Hematopoietic multipotent progenitor cell treated with erythropoietin and hydrocortisone succinate and interleukin-3 and kit ligand, for 17 days (in vitro differentiated cells): ENCODE measurements at places on chromosomes 3 and 15.

GRCh38 chr15:86634146-86634545 is 554.5 kb downstream of the AGBL1 start:
- DNase-seq, result no peak

DNA sequence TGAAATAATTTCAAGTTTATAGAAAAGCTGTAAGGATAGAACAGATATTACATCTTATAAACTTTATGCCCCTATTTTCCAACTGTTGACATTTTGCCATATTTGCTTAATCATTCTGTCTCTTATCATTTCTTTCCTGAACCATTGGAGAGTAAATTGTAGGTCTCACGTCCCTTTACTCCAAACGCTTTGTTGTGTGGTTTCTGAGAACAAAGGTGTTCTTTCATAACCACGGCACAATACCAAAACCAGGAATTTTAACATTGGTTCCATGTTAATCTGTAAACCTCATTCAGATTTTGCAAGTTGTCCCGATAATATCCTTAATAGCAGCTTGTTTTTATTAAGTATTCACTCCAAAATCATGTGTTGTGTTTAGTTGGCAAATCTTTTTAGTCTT is 134.8 kb downstream of the AKAP13 start:
- no peak for DNase-seq

DNA sequence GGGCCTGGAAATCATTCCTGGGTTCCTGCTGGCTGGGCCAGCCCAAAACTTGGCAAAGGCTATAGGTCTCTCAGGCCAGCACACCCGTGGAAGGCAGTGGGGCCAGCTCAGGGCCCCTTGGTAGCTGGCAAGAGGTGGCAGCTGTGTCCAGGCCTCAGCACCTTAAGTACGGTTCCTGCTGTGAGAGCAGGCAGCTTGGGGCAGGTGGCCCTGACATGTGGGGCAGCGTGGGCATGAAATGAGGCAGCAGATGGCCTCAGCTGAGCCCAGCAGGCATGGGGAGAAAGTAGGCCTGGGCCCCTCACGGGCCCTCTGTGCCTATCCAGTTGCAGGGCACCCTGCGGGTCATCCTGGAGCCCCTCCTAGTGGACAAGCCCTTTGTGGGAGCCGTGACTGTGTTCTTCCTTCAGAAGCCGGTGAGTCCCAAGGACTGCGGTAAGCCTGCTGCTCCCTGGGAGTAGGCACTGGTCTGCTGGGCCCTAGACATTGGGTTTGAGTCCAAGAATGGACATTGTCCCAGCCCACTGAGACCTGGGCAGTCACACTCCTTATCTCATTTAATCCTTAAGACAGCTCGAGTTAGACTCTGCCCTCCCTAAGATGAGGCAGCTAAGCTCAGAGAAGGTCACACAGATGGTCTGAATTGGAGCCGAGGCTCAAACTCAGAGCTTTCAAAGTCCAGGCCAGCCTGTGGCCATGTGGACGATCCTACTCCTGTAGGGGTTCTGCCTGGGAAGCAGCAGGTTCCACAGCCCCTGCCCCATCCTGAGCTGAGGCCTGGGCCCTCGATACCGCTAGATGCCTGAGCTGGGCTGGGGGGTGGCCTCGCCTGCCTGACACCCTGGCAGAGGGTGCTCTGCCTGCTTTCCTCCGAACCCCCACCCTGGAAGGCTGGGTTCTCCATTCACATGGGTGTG is 25.5 kb downstream of the ESYT3 start:
- no peak for DNase-seq

- no peak for DNase-seq
Observed at GRCh38 chr15:42457445-42458442, 33.2 kb downstream of the ZNF106 start.

GRCh38 chr15:83090465-83090864 is 17.0 kb upstream of the TM6SF1 start:
- DNase-seq, result no peak

DNA sequence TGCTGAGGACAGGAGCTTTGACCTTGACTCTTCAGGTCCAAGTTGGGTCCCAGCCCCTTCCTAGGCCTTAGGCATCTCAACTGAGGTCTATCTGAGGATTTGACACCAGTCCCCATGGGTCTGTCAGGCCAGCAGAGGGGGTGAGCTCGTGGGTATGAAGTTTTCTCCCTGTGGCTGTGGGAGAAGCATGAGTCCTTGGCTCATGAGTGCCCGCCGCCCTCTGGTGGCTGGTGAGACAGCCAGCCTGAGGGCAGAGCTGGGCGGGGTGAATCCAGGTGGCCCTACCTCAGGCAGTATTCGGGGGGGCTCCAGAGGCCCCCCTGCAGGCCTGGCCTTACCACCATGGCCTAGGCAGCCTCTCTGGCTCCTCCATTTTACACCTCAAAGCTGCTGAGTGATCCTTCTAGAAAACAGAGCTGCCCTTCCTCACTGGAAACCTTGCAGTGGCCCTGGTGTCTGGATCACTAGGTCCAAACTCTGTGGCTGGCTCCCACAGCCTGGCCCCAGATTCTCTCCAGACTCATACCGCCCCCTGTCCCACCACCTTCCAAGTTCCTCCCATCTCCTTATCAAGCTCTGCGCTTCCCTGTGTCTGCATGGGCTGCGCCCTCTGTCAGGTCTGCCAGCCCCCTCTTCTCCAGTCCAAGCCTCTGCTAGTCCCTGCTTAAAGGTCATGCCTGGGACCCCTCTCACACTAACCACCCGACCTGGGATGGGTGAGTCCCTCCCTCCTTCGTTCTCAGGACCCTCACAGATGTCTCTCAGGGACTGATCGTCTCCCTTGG is 16.1 kb downstream of the SH2D7 start:
- peak; percentile 86 for DNase-seq

DNA sequence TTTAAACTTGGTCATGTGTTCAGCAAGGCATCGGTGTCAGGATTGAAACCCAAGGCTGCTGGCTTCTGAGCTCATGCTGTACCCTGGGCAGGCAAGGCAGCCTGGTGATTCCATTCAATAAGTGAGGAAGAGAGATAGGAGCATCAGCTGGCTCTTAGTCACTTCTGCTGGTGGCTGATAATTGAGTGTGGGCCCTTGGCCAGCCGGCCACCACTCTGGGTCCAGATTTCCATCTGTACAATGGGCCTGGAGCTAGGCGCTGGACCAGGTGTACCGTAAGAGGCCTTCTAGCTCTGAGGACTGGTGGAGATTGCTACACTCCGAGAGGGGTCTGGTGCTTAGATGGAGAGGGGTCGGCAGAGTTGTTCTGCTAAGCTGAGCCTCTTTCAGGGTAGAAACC is 4.3 kb downstream of the CD276 start:
- no peak for DNase-seq
